Activated naive CD4-positive, alpha-beta T cell treated with anti-CD3 and anti-CD28 coated beads, Interleukin-2, amount 10 ng/mL, durations not matched to agents 7 days and 5 days (primary cell): ENCODE measurements at places on chromosomes 12 and 14.

DNA sequence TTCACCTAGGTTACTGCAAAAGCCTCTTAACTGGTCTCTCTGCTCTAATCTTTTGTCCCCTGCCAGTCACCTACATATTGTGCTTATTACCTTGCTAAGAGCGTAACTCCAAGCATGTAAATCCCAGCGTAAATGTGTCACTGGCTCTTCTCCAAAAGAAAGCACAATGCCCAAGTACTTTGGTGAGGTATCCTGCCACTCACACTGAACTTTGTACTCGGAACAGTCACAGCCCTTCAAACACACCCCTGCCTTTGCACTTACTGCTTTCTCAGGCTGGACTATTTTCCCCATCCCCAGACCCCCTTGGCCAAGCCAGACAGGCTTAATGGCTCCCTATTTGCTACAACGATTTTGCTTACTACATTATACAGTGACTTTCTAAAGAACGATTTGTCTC lies 31.7 kb downstream of the GALNT4 start:
- DNase-seq, result no peak

DNA sequence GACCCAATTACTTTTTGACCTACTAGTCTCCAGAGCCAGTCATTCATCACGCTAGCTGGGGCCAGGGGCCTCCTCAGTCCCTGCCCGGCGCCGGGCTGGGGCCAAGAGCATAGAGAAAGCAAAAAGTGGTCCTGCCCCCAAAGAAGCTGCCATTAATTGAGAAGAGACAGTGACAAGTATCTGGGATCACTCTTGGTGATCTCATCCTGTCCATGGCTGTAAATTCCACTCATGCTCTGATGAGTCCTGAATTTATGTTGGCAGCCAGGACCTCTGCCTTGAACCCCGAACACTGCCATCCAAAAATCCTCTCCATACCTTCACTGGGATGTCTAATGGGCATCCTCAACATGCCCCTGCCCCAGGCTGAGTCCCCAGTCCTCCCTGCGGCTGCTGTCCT lies 34.4 kb upstream of the DLK1 start:
- DNase-seq, result no peak

DNA sequence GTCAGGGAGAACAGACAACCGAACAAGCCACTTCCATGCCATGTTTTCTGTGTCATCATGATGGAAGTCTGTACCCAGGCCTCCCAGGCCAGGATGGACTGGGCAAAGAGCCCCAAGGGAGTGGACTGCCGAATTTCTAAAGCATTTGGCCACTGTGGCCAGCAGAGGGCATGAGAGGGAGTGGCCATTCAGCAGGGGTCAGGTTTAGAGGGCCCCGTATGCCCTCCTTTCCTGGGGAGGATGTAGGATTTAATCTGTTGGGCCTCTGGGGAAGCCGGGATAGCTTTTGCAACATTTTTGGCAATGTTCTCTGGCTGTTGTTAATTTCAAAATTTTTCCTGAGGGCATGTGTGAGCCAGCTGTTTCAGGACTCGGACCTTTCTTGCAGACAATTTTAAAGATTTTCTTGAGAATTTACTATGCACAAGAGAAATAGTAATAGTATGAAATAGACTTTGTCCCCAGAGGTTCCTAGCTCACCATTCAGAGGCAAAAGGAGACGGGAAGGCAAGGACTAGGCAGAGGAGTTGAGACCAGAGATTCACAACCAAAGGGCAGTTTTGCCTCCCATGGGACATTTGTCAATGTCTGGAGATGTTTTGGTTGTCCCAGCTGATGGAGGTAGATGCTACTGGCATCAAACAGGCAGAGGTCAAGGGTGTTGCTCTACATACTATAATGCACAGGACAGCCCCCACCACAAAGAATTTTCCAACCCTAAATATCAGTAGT lies 18.0 kb downstream of the ACACB start:
- no peak for DNase-seq

DNA sequence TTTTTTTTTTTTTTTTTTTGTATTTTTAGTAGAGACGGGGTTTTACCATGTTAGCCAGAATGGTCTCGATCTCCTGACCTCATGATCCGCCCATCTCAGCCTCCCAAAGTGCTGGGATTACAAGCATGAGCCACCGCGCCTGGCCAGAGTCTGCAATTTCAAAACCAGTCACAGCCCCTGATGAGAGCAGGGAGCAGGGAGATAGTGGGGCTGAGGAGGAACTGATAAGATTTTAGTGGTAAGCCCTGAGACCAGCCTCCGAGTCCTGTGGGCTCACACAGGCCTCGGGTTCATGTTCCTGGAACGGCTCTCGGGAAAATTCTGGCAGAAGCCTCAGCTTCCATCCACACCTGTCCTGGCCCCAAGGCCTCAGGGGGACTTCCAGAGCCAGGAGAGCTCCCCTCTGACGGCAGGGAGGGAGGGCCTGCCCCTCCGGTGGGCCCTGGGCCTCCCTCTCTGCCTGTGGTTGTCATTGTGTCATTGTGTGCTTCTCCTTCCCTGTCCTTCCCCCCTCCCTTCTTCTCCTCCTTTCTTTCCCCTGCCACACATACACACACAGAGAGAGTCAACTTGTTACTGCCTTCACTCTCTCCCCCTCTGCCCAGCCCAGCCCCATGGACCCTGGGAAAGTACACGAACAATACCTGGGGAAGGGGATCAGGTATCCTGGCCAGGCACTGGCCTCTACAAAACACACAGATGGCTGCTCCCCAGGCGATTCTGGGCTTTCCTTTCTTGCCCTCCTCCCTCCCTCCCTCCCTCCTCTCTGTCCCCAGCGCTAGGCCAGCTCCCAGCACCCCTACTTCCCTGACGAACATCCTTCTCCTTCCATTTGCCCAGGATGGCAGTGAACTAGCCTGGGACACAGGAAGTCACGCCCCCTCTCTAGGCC lies 294.1 kb downstream of the DPF3 start:
- DNase-seq, result no peak

DNA sequence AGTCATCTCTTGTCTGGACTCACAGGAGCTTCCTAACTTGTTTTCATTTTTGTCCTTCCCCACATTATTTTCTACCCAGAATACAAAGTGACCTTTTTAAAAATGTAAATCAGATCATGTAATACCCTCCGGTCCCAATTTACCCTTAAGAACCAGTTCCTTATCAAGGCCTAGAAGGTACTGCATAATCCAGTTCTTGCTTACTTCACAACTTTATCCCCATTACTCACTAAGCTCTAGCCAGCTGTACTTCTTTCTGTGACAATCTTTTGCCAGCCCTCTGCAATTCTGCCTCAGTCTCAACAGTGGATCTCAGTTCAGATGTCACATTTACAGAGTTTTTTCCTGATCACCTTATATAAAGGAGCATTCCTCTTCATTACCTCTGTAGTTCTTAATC lies 11.6 kb downstream of the RAP1B start:
- DNase-seq, result no peak

GRCh38 chr12:50986966-50987737 lies 34.8 kb downstream of the HIGD1C start:
- DNase-seq, result peak; percentile 54

GRCh38 chr14:50542941-50543418 lies 10.6 kb upstream of the MAP4K5 start:
- DNase-seq, result peak; percentile 60

DNA sequence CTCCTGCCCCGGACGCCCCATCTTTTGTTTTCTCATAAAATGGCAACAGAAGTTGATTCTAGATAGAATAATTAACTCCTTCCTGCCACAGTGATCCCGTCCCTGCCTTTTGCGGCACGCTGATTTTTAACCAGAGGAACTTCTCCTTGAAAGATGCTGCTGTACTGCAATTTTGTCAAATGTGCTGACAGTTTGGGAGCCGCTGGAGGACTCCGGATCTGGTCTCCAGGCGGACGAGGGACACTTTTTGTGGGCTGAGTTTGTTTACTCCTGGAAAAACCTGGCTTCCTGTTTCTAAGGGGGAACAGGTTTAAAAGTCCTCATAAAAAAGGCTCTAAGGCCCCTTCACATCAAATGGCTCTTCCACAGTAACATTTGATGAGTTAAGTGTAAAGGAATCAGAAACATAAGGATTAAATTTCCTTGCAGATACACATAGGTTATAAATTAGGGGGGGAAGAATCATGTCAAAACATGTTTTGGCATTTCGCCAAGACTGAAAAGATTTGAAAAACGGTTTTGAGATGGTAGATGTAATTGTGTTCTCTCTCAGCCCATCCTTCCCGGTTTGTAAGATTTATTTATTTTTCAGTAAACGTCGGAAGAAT lies 15.5 kb downstream of the FZD10 start:
- no peak for DNase-seq

- no peak for DNase-seq
These were observed 828.3 kb downstream of the DIO2 start for GRCh38 chr14:79383031-79383430.

- DNase-seq, result no peak
These were observed 2.9 kb upstream of the PPP4R4 start for GRCh38 chr14:94171208-94171607.

DNA sequence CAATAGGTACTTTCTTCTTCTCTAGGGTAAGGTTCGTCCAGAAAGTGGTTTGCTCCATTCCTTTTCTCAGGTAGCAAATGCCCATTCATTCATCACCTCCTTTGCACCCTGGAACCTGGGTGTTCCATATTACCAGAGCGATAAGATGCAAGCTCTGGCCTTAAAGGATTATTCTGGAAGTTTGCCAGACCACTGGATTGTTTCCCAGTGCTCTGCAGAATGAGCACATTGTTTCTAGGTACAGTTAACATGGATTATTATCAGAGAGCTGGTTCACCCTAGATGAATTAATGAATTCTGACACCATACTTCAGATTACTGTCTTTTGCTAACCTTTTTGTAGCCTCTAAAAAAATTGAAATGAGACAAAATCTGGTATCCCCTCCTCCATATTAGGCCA lies 170.9 kb upstream of the BMP4 start:
- DNase-seq, result no peak

DNA sequence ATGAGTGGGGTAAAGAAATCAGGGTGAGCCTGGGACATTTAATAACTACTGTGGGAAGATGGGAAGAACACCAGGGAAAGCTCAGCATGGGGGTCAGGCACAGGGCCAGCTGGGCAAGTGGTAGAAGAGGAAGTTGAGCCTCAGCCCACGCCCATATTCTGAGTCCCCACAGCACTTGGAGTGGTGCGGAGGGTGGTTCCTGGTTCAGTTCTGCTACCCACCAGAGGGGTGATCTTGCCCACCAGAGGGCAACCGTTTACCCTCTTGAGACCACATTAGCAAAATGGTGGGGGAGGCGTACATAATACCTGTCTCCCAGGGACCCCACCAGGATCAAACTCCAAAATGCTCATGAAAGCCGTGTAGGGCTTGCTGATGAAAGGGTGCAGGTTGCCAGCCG lies 16.8 kb upstream of the ANKRD33 start:
- DNase-seq, result no peak

- DNase-seq, result no peak
These were observed 2.4 kb downstream of the CKB start for GRCh38 chr14:103520269-103520656.

- DNase-seq, result no peak
These were observed 9.7 kb downstream of the MOK start for GRCh38 chr14:102295270-102295669.

- DNase-seq, result no peak
These were observed 177.2 kb downstream of the C12orf42 start for GRCh38 chr12:103318566-103318965.

DNA sequence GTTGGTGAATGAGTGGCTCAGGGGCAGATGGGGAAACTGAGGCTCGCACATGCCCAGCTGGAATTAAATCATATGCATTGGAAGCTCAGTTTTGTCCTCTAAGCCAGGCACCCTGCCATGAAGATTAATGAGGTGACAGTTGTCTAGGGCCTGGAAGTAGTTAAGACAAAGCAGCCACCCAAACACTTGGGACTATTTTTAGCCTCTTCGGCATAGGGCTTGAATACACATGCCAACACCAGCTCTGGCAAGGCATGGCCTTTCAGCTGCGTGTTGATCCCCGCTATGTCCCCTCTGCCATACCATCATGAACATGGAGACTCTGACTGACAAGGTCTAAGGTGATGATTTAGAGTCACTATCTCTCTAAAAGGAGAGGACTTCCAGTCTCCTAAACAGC lies 250.2 kb downstream of the KSR2 start:
- no peak for DNase-seq

DNA sequence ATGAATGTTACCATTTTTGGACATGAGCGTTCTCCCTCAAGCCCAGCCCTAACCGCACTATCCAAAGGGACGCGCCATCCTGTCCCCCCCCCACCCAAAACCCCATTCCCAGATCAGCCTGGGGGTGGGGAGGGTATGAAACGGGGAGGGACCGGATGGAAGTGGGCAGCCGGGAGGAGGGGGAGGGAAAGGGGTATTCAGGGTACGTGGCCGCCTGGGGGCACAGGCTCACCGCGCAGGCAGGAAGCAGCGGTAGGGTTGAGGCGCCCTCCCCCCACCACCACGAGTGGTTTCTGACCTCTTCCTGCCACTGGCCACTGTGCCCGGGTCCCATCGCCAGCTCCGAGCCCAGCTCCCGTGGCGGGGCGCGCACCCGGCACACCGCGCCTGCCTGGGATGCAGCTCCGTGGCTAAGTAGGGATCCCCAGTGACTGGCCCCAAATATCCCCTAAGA lies 1.4 kb downstream of the ACTN1 start:
- peak; percentile 74 for DNase-seq

GRCh38 chr12:104181313-104181712 lies 34.3 kb upstream of the TXNRD1 start:
- DNase-seq, result no peak

GRCh38 chr14:68728342-68729106 lies 64.3 kb downstream of the ZFP36L1 start:
- no peak for DNase-seq

DNA sequence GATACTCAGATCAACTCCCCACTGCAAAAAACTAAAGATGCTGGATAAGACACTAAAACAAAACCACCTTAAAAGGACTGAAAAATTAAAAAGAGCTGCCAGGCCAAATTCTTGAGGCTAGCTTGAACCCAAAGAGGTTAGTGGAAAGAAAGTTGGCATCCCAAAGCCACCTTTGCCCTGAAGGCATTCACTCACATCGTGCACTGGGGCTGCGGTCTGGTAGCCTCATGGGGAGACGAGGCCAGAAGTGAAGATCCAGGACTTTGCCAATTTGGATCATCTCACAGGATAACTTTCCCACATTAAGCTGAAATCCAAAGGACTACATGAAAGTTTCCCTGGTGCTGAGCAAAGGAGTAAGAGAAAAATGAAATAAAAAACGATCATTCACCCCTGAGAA lies 63.9 kb downstream of the EFCAB11 start:
- DNase-seq, result no peak

DNA sequence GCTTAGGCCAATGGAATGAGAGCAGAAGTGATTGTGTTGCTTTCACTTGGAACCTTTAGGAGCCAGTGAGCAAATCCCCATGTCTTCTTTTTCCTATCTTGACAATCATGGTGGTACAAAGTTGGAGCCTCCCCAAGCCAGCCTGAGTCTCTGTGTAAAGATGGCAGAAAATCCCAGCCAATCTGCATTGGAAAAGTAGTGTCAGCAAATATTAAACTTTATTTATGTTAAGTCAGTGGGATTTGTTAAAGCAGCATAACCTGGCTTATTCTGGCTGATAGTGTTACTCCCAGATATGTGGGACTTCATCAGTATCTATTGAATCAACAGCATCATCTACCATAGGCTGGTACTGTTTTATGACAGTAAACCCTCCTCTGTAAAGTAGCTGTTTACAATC lies 2.2 kb upstream of the NUAK1 start:
- DNase-seq, result no peak
